ENCODE measurements at places on chromosomes 7 and 10. TPM values are rescaled to one million over a fixed set of nuclear protein-coding genes. Genes with fewer than 3 reads are reported as not detected.

- H3K4me1 ChIP-seq = peaks cover 3% of the 10 kb centered on the region
- H3K27me3 ChIP-seq = peaks cover 13% of the 10 kb centered on the region
- H3K36me3 ChIP-seq = peaks cover 5% of the 10 kb centered on the region
- H3K4me3 ChIP-seq = no peak overlapping the region
Measured at GRCh38 chr10:87860156-87860795, 3.1 kb downstream of the KLLN start.

- no peak overlapping the region for H3K27ac ChIP-seq
- H3K27me3 ChIP-seq = no peaks in the 10 kb centered on the region
- DNase-seq = no peak
- H3K4me3 ChIP-seq = no peak overlapping the region
Measured at GRCh38 chr7:91310830-91311460, 46.7 kb downstream of the FZD1 start.

DNA sequence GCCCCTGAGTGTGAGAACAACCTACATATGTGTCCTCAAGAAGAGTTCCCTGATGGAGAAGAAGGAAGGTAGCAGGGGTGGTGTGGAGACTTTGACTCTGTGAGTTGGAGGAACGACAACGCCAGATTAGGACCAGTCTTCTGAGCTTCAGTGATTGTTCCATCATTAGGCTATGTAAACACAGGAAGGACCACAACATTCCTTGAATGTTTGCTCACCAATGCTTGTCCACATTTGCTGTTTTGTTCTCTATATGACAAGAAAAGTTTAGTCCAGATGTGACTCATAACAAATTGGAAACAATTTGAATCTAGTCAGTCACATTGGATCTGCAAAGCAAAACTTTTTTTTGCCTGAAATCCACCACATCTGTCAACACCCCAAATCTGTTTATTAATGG lies 62.7 kb downstream of the ENTPD1 start:
- no peak overlapping the region for H3K27ac ChIP-seq
- no peaks in the 10 kb centered on the region for H3K36me3 ChIP-seq
- H3K4me1 ChIP-seq = no peaks in the 10 kb centered on the region
- no peak for DNase-seq

GRCh38 chr7:85509476-85509875 lies 322.6 kb upstream of the SEMA3D start:
- DNase-seq = no peak
- H3K36me3 ChIP-seq = no peaks in the 10 kb centered on the region
- H3K27me3 ChIP-seq = no peaks in the 10 kb centered on the region
- no peak overlapping the region for H3K4me3 ChIP-seq
- H3K27ac ChIP-seq = no peak overlapping the region
- H3K4me1 ChIP-seq = peaks cover 6% of the 10 kb centered on the region

GRCh38 chr7:88628363-88629085 lies 131.0 kb upstream of the ZNF804B start:
- no peak overlapping the region for H3K4me3 ChIP-seq
- no peaks in the 10 kb centered on the region for H3K36me3 ChIP-seq
- H3K27ac ChIP-seq = no peak overlapping the region

- no peak overlapping the region for H3K4me3 ChIP-seq
- no peaks in the 10 kb centered on the region for H3K4me1 ChIP-seq
- no peaks in the 10 kb centered on the region for H3K27me3 ChIP-seq
- no peaks in the 10 kb centered on the region for H3K36me3 ChIP-seq
- no peak for DNase-seq
- no peak overlapping the region for H3K27ac ChIP-seq
Measured at GRCh38 chr7:83836028-83836427, 187.1 kb upstream of the SEMA3E start.

DNA sequence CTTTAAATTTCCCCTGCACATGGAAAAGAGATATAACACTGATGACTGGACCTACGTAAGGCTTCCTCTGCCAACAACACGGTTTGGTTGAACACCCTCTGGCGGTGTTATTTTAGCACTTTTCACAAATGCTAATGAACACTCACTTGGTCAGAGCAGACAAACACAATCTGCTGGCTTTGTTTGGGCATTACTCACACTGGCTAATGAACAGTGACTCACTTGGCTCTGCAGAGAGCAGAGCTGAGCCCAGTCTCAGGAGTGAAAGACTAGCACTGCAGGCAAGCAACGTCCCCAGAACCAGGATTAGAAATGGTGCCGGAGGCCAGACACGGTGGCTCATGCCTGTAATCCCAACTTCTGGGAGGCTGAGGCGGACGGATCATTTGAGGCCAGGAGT lies 430.8 kb downstream of the PLXNA4 start:
- peaks cover 4% of the 10 kb centered on the region for H3K27me3 ChIP-seq
- DNase-seq = no peak
- peaks cover 17% of the 10 kb centered on the region for H3K4me1 ChIP-seq
- peaks cover 5% of the 10 kb centered on the region for H3K36me3 ChIP-seq
- peak overlapping the region; percentile 49 for H3K27ac ChIP-seq

C7orf57 gene
- not detected for total RNA-seq

- no peak overlapping the region for H3K4me3 ChIP-seq
- no peak overlapping the region for H3K27ac ChIP-seq
- H3K4me1 ChIP-seq = no peaks in the 10 kb centered on the region
- no peaks in the 10 kb centered on the region for H3K36me3 ChIP-seq
- DNase-seq = peak; percentile 57
- peaks cover 1% of the 10 kb centered on the region for H3K27me3 ChIP-seq
Measured at GRCh38 chr10:23702977-23703414, 264.1 kb downstream of the OTUD1 start.

- no peak for DNase-seq
- H3K27ac ChIP-seq = no peak overlapping the region
- no peak overlapping the region for H3K4me3 ChIP-seq
- H3K4me1 ChIP-seq = no peaks in the 10 kb centered on the region
- no peaks in the 10 kb centered on the region for H3K27me3 ChIP-seq
Measured at GRCh38 chr7:154425271-154425670, 373.1 kb downstream of the DPP6 start.

GRCh38 chr7:14850039-14850438 lies 52.5 kb downstream of the DGKB start:
- H3K27me3 ChIP-seq = peaks cover 1% of the 10 kb centered on the region
- DNase-seq = no peak
- no peak overlapping the region for H3K4me3 ChIP-seq
- H3K27ac ChIP-seq = no peak overlapping the region
- H3K36me3 ChIP-seq = no peaks in the 10 kb centered on the region
- no peaks in the 10 kb centered on the region for H3K4me1 ChIP-seq

DNA sequence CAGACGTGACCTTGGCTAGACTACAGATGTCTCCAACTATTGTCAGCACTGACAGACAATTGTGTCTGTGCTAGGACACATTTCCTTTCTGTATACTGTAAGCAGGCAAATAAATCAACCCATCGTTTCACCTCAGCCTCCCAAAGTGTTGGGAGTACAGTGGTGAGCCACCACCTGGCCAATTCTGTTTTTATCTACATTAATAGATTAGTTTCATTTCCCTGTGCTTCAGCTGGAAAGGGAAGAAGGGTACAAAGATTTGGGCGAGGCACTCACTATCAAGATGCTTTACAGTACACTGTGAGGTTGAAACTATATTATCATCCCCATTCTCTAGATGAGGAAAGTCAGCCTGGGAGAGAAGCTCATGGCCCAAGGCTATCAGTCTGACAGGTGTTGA lies 21.9 kb downstream of the SFR1 start:
- H3K4me3 ChIP-seq = no peak overlapping the region
- no peak for DNase-seq
- H3K27me3 ChIP-seq = peaks cover 1% of the 10 kb centered on the region
- no peaks in the 10 kb centered on the region for H3K4me1 ChIP-seq
- no peaks in the 10 kb centered on the region for H3K36me3 ChIP-seq

DNA sequence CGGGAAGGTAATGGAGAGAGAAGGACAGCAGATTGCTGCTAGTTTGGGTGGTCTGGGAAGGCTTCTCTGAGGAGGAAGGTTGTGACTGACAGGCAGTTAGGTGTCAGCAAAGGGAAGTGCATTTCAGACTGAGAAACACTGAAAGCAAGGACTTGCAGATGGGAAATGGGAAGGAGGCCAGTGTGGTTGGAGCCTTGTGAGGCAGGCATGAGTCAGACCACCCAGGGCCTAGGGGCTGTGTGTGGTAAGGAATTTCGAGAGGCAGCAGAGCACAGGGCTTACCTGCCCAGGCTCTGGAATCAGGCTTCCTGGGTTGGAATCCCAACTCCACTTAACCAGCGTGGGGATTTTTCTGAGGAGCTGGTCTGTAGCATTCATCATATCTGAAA lies 53.5 kb downstream of the NRF1 start:
- H3K27me3 ChIP-seq = peaks cover 2% of the 10 kb centered on the region
- H3K36me3 ChIP-seq = peaks cover 27% of the 10 kb centered on the region
- peaks cover 8% of the 10 kb centered on the region for H3K4me1 ChIP-seq
- no peak for DNase-seq

DNA sequence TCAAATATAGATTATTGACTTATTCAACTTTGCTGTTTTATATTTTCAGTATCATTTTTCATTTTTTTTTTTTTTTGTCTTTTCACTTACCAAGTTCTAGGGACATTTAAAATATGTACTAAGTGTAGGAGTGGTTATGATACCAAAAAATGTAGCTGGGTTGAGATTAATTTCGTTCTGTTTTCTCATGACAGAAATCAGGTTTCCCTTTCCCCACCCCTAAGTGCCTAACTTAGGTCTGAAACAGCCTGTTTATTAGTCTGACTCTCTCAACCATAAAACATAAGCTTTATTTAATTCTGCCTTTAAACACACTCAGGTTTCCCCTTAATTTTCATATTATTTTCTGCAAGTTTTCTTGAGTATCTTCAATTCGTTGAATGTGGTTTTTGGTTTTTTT lies 22.1 kb downstream of the TMEM106B start:
- H3K27ac ChIP-seq = no peak overlapping the region
- no peak overlapping the region for H3K4me3 ChIP-seq
- no peak for DNase-seq
- peaks cover 3% of the 10 kb centered on the region for H3K4me1 ChIP-seq

DNA sequence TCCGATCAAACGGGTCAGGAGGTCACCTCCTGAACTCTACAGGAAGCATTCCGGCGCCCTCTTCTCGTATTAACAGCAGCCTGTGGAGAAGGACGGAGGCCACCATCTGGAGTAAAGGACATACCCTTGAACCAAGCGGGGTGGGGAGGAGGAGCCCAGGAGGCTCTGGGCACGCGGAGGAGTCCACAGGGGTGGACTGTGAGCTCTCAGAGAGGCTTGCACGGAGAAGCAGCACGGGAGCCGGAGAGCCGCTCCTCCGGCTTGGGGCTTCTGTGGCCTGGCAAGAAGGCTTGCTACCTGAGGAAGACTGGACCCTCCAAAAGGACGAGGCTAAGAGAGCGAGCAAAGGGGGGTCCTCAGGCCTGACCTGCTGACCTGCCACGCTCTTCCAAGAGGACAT lies 77.9 kb downstream of the MAD1L1 start:
- peaks cover 45% of the 10 kb centered on the region for H3K4me1 ChIP-seq
- H3K4me3 ChIP-seq = no peak overlapping the region
- no peak overlapping the region for H3K27ac ChIP-seq
- H3K36me3 ChIP-seq = peaks cover 6% of the 10 kb centered on the region

DNA sequence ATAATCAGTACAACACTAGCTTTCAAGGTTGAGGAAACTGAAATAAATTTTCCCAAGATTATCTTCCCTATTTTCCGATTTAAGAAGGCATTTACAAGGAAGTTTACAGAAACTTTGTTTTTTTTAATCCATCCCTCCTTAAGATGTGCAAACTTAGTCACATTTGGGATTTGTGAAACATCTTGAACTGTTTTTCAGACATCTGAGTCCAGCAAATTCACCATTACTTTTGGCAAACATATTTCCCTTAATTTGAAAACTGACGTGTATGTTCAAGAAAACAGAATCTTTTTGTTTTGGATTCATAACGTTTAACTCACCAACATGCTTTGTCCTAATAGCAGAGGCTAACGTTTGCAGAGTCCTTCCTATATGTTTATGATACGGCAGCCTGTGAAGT lies 19.5 kb downstream of the GLI3 start:
- no peak overlapping the region for H3K4me3 ChIP-seq
- no peaks in the 10 kb centered on the region for H3K27me3 ChIP-seq
- no peaks in the 10 kb centered on the region for H3K4me1 ChIP-seq
- H3K36me3 ChIP-seq = no peaks in the 10 kb centered on the region
- DNase-seq = no peak

GRCh38 chr10:108662975-108663374 lies 1260.3 kb downstream of the XPNPEP1 start:
- peaks cover 2% of the 10 kb centered on the region for H3K27me3 ChIP-seq
- no peak overlapping the region for H3K4me3 ChIP-seq
- no peaks in the 10 kb centered on the region for H3K36me3 ChIP-seq
- H3K4me1 ChIP-seq = no peaks in the 10 kb centered on the region
- H3K27ac ChIP-seq = no peak overlapping the region
- no peak for DNase-seq

NEURL1 gene
- 3.1 TPM for total RNA-seq

ACTR3C gene
- total RNA-seq = not detected

DNA sequence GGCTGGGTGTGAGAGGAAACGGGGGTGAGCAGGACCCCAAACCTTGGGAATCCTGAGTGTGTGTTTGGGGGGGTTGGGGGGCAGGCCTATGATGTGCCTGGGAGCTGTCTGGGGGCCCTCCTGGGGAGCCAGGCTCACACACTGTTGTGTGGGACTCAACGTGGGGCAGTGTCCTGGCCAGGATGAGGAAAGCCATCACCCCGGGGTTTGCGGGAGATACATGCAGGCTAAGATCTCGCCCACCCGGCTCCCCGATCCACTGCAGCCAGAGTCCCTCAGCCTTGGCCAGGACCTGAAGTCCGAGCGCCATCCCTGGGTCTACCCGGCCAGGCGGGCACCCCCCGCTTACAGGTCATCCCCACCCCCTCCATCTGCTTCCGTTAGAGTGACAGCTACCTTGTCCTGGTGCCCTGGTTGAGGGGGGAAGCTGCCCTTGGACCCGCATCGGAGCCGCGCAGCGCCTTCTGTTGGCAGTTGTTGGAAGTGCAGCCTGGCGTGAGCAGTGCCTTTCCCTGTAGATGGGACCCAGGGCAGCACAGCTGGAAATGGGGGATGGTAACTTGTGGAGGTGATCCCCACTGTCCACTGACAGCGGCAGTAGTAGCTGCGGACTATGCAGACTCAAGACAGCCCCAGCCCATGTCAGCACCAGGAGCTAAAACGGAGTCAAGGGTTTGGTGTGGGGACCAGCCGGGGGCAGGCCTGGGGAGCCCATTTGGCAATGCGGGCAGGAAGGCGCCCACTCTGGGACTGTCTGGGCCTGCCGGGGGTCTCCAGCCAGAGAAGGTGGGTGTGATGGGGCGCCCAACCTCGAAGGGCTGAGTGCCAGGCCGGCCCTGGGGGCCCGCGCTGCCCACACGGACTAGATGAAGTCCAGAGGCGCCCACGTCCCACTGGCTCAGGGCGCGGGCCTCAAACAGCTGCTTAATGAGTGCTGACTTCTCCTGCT lies 885.6 kb upstream of the ZNF722 start:
- H3K27me3 ChIP-seq = peaks cover 2% of the 10 kb centered on the region
- H3K4me1 ChIP-seq = no peaks in the 10 kb centered on the region
- no peak overlapping the region for H3K4me3 ChIP-seq
- no peak for DNase-seq
- peaks cover 4% of the 10 kb centered on the region for H3K36me3 ChIP-seq

- peaks cover 69% of the 10 kb centered on the region for H3K4me1 ChIP-seq
- peaks cover 6% of the 10 kb centered on the region for H3K36me3 ChIP-seq
- DNase-seq = no peak
- peaks cover 26% of the 10 kb centered on the region for H3K27me3 ChIP-seq
- H3K4me3 ChIP-seq = no peak overlapping the region
Measured at GRCh38 chr7:2106924-2107323, 125.8 kb downstream of the MAD1L1 start.
